ENCODE measurements at places on chromosomes 12 and 14.
A peak's percentile ranks its signal among the peaks of the same experiment; 100 is the strongest.

GRCh38 chr12:79453820-79454219, 236.9 kb downstream of the PAWR start:
- no peak for DNase-seq

GRCh38 chr14:94640721-94641631, 28.8 kb downstream of the SERPINA3 start:
- DNase-seq = no peak

DNA sequence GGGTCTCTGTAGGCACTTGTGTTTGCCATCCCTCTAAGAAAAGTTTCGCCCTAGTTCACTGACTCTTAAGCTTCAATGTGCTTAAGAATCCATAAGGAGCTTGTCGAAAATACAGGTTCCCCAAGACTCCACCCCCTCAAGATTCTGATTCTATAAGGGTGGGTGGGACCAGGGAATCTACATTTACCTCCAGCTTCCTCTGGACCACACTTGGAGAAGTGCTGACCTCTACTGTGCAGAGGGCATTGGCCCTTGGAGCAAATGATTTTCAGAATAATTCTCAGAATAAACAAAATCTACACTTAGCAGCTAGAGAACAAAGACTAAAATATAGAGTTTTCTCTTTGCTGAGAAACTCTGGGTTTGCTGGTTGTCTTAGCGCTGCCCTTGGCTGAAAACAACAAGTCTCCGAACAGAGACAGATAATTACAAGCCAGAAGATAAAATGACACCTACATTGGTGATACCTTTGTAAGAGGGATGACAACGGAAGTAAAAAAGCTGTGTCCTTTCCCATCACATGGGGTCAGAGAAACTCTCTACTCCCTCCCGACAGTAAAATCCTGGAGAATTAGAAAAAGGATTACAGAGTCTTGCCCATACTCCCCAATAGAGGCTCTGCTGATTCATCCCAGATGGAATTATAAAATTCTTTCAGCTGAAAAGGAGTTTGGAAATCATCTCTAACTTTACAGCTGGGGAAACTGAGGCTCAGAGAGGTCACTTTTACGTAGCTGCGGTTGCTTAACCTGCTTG, 4.8 kb downstream of the TGFB3 start:
- DNase-seq = no peak

DNA sequence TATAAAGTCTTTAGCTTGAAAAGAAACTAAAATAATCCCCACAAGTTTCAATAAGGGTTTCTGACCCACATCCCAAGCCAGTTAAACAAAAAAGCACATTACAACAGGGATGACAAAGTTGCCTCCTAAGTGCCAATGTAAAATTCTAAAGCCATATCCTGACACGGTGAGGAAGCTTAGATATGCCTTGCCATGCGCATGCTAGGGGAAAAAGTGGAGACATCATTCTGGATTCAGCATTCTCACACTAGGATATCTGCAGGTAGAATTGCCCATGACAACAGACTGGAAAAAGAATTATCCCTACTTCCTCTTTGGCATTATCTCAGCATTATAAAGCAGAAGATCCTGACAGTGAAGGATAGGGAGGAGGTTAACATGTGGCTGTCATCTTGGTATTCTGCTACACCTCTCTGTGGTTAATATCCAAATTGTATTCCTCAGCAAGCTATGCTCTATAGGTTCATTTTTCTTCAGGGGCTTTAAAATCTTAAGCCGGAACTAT, 4.9 kb downstream of the DUSP6 start:
- no peak for DNase-seq

GRCh38 chr12:41026151-41026550, 162.0 kb upstream of the PDZRN4 start:
- no peak for DNase-seq

DNA sequence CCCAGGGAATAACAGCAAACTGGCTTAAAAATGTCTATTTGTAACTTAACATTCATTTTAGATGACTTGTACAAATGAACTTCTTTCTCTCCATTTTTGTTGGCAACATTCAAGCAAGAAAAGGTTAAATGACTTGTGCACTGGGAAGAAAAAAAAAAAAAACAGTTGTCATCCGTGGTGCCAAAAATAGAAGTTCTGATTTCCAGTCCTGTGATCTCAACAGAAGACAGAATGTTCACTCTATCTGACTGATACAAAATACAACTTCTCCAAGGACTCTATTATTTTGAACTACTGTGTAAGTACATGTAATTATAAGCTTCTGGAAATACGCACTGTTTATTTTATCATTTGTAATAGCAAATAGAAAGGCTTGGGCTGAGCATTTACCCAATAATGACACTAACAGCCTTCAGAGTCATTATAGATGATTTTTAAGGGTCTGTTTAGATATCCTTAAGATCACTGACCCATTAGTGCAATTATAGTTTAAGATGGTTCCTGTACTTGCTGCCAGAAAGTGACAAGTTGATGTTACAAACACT, 59.9 kb downstream of the LIN7A start:
- no peak for DNase-seq

GRCh38 chr12:89980236-89980635, 271.6 kb upstream of the ATP2B1 start:
- DNase-seq = no peak

- DNase-seq = peak; percentile 8
Measured at GRCh38 chr12:131869871-131870418, 24.5 kb upstream of the ULK1 start.

DNA sequence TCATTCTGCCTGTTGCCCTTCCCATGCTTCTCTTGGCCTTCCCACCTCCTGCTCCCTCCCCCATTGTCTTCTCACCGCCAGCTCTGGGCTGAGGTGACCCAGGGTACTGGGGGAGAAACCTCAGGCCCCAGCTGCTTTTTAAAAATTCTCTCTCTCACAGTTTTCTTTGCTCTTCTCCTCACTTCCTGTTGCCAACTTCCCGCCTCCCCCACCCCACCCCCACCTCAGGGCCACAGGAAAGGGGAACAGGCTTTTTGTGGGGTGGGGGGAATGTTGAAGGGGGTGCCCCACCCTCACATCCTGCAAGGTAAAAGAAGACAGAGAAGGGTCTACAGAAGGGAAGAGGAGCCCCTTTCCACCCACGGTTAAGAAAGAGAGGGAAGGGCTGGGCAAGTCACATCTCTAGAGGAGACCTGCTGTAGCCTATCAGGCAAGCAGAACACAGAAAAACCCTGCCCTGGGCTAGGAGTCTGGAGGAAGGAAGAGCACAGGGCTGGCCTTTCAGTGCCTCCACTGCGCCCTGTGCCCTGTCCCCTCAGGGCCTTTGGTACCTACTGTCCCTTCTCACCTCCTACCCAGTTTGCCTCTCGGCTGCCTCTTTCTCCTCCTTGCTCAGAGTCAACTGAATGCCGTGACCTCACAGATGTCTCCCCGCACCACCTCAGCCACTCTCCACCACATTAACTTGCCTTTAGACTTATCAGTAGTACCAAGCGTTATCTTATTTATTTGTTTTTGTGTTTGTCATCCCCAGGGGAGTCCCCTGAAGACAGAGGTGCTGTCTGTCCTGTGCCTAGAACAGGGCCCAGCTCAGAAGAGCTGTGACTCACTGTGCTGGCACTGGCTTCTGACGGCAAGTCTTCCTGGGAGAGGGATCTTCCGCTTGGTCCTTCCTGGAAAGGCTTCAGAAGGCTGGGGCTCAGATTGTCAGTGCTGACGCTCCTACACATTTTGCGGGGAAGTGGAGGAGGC, 1.7 kb downstream of the ARHGAP9 start:
- DNase-seq = peak; percentile 81

- no peak for DNase-seq
Measured at GRCh38 chr12:14802247-14802646, 1.0 kb downstream of the WBP11 start.

DNA sequence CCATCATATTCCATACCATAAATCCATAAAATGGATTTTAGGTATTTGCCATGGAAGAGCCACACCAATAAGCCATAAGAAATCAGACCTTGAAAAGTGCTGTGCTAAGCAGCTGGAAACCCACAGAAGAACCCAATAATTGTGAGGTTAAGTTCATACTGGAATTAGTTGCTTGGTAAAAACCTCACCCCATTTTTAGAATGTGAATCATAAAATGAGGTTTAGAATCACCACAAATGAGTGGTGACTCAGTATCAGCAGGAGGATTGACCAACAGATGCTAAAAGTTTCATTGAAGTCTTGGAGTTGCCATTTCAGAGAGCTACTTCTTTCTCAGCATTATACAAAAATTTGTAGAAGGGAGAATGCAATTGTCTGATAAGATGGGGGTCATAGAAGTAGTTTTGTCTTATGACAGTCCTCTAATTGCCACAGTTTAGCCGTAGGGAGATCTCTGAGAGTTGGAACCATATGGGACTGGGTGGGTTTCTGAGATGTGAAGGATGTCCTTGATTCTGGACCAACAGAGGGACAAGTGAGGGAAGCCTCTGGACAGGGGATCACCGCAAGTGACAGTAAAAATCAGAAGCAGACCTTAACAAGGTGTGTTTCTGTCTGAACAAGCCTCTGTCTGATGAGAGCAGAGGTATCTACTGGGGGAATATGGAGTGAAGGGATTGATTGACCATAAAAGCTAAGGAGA, 1.4 kb upstream of the STON2 start:
- DNase-seq = no peak

GRCh38 chr12:53231671-53231920, 413 bp downstream of the RARG start:
- DNase-seq = no peak

DNA sequence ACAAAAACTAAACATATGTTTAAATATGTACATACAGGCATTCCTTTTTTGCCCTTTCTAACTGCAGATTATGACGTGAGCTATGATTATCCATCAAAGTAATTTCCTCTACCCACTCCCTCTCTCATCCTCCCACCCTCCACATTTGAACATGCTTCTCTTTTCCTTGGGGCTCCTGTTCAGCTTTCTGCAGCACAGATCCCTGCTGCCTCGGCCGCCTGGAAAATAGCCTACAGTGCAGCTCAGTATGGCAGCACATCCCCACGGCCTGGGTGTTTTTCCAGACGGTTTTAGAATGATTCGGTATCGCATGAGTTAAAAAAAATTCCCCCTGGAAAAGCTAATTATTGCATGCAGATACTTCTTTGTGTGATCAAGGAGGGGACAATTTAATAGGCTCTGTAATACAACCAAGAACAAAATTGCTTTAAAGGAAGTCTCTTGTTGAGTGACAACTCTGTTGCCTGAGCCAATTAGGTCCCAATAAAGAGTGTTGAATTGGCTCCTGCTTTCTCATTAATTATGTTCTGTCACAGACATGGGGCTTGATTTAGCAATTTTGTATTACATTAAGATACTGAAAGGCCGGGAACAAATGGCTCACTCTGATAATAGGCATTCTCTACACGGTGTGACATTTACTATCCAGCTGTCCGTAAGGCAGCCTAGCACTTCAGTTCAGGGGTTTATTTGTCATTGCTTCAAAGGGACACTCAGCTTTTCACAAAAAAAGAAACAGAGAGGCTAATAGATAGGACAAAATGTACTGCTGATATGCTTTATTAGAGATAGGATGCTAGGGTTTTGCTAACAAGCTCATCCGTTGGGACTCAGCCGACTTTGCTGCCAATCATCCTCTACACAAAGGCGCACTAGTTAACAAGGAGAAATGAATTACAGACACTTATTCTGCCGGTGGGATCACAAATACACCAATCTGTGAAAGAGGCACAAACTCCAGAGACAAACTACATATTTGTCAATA, 285.8 kb upstream of the G2E3 start:
- no peak for DNase-seq

DNA sequence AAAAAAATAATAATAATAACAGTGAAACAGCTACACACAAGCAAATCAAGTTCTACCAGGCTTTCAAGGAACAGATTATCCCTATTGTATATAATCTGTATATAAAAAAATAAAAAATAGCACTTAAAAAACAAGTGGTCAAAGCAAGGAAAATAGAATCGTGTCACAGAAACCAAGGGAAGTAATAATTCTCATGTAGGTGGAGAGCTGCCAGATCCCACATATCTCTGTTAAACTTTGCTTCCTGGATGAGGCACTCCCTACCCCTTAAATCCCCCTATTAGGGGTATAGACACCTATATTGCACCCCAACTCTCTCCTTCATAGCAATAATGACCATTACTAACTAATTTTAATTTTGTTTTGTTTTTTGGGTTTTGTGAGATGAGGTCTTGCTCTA, 4.4 kb upstream of the CD27 start:
- DNase-seq = no peak

DNA sequence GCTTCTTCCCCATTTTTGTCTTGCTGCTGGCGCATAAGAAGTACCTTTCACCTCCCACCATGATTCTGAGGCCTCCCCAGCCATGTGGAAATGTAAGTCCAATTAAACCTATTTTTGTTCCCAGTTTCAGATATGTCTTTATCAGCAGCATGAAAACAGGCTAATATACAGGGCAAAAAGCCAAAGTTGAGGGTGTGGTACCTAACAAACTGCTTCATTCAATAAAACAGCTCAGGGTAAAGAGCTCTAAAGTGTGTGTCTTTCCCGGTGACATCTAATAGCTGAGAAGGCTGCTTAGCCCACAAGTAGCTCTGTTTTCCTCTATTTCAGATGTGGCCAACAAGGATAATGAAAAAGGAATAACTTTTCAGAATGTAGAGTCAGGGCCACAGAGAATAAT, 76.7 kb upstream of the SLC8A3 start:
- no peak for DNase-seq

DNA sequence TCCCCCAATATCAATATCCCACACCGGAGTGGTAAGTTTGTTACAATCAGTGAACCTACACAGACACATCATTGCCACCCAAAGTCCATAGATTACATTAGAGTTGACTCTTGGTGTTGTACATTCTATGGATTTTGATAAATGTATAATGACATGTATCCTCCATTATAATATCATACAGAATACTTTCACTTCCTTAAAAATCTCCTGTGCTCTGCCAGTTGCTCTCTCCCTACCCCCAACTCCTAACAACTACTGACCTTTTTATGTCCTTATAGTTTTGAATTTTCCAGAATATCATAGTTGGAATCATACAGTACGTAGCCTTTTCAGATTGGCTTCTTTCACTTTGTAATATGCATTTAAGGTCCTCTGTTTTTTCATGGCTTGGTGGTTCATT, 48.4 kb downstream of the SLC4A8 start:
- DNase-seq = no peak

DNA sequence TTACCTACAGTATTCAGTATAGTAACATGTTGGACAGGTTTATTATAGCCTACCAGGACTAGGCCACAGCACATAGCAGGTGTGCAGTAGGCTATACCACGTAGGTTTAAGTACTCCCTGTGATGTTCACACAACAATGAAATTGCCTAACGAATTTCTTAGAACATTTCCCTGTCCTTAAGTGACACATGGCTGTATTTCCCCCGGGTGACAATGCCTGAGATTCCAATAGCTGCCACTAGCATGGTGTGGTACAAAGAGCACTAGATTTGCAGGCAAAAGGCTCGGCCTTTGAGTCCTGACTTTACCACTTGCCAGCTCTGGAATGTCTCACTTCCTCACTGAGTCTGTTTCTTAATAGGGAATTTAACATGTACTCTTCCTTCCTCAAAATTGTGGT, 19.7 kb downstream of the PTPN21 start:
- DNase-seq = no peak

- no peak for DNase-seq
Measured at GRCh38 chr12:6180268-6181051, 19.7 kb upstream of the CD9 start.

- DNase-seq = no peak
Measured at GRCh38 chr14:32601069-32601468, 272.0 kb downstream of the AKAP6 start.

- DNase-seq = no peak
Measured at GRCh38 chr14:75003250-75004027, 718 bp downstream of the EIF2B2 start.

GRCh38 chr14:74763803-74764531, 851 bp downstream of the YLPM1 start:
- DNase-seq = no peak

- no peak for DNase-seq
Measured at GRCh38 chr12:1328391-1328790, 266.0 kb downstream of the FBXL14 start.

GRCh38 chr12:4118601-4119156, 154.9 kb upstream of the CCND2 start:
- DNase-seq = no peak

All from CD4-positive, alpha-beta T cell (primary cell).